NCI-H526 (cell line): ENCODE measurements at places on chromosomes 5 and 9.
A peak's percentile ranks its signal among the peaks of the same experiment; 100 is the strongest.

GRCh38 chr5:146669656-146670055, 153.7 kb upstream of the GPR151 start:
- no peak for DNase-seq

DNA sequence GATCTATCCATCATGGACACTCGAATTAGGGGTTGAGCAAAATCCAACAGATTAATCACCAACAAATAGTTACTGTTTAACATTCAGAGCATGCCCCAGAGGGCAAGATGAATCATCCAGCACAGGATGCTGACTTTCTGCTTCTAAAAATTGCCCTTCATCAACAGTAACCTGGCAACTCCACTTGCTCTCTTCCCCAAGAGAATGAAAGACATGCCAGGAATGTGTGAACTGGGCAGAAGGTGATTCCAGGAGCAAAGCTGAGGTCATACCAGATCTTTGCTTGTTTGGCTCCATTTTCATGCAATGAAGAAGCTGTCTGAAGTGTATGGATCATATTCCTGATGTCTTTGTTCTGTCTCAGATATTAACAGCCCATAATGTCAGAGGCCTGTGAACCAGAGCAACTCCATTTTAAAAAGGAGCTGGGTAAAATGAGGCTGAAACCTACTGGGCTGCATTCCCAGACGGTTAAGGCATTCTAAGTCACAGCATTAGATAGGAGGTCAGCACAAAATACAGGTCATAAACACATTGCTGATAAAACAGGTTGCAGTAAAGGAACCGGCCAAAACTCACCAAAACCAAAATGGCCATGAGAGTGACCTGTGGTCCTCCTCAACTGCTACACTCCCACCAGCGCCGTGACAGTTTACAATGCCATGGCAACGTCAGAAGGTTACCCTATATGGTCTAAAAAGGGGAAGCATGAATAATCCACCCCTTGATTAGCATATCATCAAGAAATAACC, 2.5 kb upstream of the ZNF367 start:
- peak; percentile 18 for DNase-seq

DNA sequence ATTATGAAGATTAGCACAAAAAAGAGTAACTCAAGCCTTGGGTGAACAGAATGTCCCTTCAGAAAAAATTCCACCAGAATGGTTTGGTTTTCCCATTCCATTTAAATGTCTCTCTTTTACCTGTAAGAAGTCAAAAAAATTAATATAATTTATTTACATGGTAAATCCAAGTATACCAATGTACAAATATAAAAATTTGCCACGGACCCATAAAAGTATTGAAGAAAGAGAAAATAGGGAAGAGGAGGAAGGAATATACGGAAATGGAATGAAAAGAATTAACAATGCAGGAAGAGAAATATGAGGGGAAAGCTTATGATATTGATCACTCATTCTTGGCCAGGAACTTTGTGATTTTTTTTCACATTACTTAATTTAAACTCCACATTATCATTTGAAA, at the start of gene OR13C9:
Gene OR13C9 (minus strand): TSS at position 101 of the 400 bp plus-strand sequence. CDS start 0 bp downstream, at position 101.
- no peak for DNase-seq

DNA sequence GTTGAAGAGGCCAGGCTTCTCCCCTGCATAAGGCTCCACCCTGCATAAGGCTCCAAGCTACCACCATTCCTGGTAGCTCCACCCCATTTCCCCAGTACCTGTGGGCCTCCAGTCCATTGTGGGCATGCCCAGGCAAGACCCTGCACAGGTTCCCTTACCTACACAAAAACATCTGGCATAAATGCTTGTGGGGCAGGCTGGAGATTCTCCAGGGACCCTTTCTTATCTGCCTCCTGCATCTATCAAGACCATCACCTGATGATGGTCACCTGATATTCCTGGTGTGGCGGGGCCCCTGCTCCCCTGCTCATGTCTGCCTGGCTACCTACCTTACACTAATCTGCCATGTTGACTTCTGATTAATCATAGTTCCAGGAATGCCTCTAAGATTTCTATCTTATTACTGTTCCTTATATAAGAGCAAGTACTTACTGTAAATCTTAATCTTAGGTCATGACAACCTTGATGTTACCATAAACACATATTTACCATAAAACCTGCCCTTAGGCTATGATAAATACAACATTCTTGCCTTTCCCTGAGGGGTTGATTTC, 41.0 kb downstream of the FGD3 start:
- peak; percentile 50 for DNase-seq

- DNase-seq, result no peak
These were observed 43.7 kb downstream of the GLRX start for GRCh38 chr5:95778713-95779436.

GRCh38 chr5:137761566-137761965, 7.4 kb upstream of the HNRNPA0 start:
- no peak for DNase-seq

DNA sequence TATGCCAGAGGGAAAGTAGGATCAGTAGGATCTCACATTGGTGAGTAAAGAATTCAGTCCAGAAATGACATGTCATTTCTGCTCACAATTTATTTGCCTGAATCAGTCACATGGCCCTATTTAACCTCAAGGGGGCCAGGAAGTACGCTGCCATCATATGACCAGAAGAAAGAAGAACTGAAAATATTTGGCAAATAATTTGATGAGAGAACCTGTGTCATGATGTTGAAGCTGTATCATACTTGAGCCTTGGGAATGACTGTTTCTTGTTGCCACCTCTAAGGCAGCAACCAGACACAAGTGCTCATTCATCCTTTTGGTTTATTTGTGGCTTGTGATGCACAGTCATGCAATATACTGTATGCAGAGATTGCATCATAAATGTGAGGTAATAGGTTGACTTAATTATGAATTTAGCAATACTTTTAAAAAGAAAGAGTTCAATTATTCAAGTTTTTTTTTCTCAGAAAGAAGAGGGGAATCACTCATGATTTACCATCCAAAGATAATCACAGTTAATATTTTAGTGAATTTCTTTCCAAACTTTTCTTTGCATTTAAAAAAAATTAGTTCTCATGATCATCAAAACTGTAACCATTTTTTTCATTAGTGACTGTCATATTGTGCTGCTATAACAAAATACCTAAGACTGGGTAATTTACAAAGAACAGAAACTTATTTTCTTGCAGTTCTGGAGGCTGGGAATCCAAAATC, 8.2 kb upstream of the ZFYVE16 start:
- no peak for DNase-seq

- no peak for DNase-seq
These were observed 209.7 kb downstream of the DIRAS2 start for GRCh38 chr9:90432951-90433350.

DNA sequence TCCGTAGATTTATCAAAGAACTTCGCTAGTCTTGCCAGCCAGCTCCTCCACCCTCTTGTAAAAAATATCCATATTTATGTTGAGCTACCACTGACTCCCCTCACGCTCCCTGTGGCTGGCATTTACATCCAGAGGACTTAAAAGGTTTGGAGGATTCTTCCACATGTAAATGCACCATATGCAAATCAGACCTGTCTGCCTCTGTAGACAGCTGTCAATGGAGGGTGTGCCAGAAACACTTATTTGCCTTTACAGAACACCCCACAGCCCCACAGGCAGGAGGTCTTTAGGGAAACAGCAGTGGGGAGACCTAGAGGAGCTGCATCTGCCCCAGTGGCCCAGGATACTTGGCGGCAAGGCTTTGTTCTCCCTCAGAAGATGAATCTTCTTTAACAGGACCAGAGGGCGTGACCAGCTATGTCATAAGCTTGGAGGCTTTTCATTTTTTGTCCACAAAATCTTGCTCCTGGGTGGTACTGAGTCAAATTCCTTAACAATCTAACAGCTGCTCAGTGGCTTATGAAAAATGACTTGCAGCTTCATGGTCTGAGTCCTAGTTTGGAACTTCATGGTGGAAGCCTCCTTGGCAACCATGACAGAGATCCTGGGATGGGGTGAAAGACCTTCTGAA, 535.8 kb downstream of the EBF1 start:
- DNase-seq, result peak; percentile 96

GRCh38 chr5:143350751-143351602, 52.5 kb downstream of the NR3C1 start:
- DNase-seq, result no peak

DNA sequence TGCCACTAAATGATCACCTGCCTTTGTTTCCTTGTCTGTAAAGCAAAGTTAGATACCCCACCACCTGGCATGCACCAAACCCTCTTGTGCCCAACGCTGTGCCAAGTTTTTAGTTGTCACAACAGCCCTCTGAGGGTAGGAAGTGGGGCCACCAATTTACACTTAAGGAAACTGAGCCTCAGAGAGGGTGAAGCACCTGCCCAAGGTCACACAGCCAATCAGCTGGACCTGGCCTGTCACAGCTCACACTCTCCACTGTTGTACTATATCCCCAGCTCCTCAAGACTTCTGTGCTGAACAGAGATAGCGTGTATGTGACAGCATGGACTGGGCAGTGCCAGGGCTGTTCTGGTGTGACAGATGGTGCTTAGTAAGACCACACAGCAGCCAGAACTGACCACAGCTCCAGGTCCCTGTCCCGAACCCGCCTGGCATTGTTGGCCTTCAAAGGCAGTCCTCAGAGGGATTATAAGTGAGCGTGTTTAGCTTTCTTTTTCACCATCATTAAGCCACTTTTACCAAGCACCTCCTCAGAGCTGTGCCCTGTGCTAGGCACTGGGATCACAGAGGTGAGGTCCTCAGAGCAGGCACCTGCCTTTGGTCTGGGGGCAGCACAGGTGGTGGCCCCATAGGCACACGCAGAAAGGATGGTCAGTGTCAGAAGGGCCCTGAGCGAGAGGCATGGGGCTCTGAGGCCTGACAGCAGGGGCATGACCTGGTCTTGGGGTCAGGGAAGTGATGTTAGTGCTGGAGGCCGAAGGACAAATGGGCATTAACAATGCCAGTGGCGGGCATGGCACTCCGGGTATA, 71.1 kb downstream of the COL27A1 start:
- no peak for DNase-seq

- DNase-seq, result peak; percentile 40
These were observed 282.4 kb downstream of the NR3C1 start for GRCh38 chr5:143121135-143121475.

- DNase-seq, result no peak
These were observed 188.2 kb upstream of the SLC27A6 start for GRCh38 chr5:128777052-128777451.

GRCh38 chr9:104892701-104893100, 35.3 kb downstream of the ABCA1 start:
- DNase-seq, result no peak
